CD4-positive, alpha-beta T cell treated with Interleukin-12 subunit alpha and Interleukin-12 subunit beta, for 1 hour (primary cell): ENCODE measurements at places on chromosomes 7 and 10.

DNA sequence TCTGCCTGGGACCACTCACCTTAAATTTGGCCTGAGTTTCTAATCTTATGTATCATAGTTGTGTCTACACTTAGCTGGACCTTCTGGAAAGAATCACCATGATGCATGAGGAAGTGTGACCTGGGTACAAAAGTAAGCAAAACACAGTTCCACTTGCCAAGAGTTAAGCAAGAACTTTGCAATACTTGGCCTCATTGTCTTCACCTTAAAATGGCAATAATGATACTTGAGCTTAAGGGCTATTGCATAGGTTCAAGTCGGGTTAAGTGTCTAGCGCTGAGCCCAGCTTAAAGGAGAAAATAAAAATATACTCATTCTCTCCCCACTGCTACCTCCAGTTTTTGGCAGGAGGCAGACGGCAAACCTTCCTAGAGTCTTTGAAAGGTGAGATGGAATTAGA is 133.9 kb upstream of the BMPER start:
- DNase-seq = no peak

- no peak for DNase-seq
These were observed 1024.8 kb upstream of the AUTS2 start for GRCh38 chr7:68573271-68574005.

DNA sequence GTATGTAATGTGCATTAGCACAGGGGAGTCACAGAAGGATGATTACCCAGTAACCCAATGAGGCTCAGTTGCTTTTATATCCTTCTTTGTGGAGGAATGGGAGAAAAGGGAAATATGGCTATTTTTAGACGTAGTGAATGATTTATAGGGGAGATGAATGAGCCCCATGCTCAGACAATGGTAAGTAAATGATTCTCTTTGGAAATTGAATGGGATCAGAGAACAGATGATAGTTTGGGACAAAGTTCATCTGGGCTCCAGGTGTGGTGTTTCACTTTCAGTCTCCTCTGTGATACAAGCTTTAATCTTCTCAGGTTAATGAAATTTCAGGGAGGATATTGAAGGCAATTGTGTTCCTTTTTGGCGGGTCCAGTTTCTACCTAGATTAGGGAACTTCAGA is 63.0 kb upstream of the MPP7 start:
- DNase-seq = no peak

- no peak for DNase-seq
These were observed 493.3 kb upstream of the PODXL start for GRCh38 chr7:132049462-132050304.

GRCh38 chr7:107014387-107015023 is 30.0 kb upstream of the PRKAR2B start:
- DNase-seq = no peak

DNA sequence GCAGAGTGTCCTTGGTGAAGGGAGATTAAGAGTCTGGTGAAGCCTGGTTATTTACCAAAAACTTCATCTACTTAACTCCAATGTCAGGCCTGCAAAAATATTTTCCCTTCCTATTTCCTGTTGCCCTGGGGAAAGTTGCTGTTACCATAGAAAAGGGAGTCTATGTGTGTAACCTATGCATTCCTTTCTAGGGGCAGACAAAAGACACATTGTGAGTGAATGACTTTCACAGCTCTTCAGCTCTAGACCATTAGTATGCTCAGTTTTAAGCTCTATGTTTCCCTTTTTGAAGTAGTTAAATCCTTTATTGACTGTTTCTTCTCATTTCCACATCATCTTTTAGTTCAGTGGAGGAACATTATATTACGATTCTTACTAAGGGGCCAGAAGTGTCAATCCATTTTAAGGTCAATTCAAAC is 45.6 kb upstream of the SGCE start:
- DNase-seq = no peak

GRCh38 chr10:124605856-124606812 is 138.0 kb downstream of the FAM53B start:
- DNase-seq = no peak

- no peak for DNase-seq
These were observed 3.1 kb downstream of the PAX2 start for GRCh38 chr10:100748231-100749058.
